Upper lobe of right lung (tissue), 1 donor: ENCODE measurements at places on chromosomes 4 and X.

DNA sequence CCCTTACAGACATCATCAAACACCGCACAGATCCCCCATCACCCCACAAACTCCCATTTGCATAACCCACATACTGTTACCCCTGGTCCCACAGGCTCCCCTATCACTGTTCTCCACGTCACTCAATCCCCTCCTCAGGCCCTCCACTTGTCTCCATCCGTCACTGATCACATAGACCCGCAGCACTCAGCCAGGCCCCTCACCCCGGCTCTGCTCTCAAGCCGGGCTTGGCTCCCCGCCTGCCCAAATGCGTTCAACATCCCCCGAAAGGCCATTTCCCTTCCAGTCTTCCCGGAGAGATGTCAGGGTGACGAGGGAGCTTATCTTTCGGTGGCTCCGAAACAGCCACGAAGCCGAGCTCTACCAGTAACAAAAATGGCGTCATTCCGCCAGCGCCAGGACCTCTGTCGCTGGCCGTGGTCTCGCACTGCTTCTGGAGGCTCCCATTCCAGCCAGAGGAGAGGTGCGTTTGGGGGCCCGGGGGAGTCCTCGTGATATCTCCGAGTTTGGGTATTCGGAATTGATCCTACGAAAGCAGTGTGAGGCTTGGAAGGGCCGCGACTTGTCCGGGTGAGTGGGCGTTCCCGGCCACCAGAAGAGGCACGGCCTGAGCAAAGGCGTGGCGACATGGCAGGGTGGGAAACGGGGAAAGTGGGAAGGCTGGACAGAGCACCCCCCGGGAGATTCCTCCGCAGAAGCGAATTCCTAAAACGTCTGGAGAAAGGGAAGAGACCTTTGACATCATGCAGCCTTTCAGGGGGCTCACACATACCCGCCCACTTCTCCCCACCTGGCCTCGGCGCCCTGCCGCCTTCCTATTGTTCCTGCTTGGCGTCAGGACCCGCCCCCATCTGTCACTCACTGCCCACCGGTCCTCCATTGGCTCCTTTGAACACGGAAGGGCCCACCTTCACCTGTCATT lies at the start of gene ZNF630:
TSS of gene ZNF630 (minus strand) at position 577 of the 922 bp plus-strand sequence. CDS start 4,754 bp downstream, outside the sequence.
- DNase-seq, result peak; percentile 87

DNA sequence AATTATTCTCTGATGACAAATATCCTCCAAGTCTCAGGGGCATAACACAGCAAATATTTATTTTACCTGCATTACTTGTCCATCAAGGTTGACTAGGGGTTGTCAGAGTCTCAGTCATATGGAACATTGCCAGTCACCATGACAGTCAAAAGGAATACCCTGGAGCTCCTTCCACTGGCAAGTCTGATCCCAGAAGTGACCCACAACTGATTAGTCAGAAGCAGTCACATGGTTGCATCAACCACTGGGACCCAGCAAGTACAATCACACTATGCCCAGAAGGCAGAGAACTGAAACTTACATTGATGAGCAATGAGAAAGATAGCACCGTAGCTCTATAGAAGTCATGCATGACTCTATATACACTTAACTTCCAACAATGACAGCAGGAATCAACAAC lies 41.9 kb upstream of the SOD3 start:
- no peak for DNase-seq

DNA sequence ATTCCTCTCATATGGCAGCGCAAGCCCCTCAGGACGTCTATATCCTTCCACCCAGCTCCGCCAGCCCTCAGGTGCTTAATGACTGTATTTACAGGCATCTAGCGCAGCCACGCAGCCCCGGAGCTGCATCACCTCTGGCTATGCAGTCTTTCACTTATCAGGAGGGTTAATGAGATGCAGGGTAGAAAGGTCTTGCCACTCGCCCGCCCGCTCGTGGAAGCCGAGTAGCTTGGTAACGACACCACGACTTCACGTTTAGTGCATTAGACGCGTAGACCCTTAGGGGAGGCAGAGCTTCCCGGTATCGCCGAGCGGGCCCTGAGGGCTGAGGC lies 1.5 kb upstream of the SLC16A2 start:
- no peak for DNase-seq

- DNase-seq, result peak; percentile 81
Measured at GRCh38 chr4:75015627-75016026, 82.7 kb downstream of the PARM1 start.

GRCh38 chrX:11741574-11741973 lies 16.5 kb upstream of the MSL3 start:
- DNase-seq, result no peak

DNA sequence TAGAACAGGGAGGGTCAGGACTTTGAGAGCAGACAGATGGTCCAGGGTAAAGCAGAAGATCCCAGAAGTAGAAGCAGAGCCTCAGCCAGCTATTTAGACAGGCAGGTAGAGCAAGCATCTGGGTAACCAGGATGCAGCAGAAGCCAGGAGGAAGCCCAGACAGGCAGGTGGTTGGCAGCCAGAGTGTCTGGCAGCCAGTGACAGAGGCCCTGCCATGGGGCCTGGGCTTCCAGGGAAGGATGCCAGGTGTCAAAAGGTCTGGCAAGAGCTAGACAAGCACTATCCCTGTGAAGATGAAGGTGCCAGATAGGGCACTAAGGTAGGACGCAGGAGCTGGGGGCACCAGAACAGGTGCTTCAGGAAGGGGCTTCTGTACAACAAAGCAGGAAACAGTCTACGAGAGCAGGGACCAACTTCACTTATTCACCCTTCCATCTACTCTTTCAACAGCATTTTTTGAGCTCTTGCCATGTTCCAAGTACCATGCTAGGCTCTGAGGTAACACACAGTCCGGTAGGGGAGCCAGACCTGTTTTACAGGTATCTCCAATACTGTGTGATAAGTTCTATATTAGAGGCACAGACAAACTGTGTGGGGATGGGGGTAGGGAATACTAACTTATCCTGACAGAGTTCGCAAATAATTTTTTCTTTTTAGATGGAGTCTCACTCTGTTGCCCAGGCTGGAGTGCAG lies 38.1 kb upstream of the GJB1 start:
- DNase-seq, result no peak

GRCh38 chr4:73919691-73920090 lies 50.5 kb downstream of the CXCL1 start:
- no peak for DNase-seq

- no peak for DNase-seq
Measured at GRCh38 chr4:85092943-85093342, 126.5 kb upstream of the WDFY3 start.

- no peak for DNase-seq
Measured at GRCh38 chr4:11297627-11298026, 131.1 kb downstream of the HS3ST1 start.

DNA sequence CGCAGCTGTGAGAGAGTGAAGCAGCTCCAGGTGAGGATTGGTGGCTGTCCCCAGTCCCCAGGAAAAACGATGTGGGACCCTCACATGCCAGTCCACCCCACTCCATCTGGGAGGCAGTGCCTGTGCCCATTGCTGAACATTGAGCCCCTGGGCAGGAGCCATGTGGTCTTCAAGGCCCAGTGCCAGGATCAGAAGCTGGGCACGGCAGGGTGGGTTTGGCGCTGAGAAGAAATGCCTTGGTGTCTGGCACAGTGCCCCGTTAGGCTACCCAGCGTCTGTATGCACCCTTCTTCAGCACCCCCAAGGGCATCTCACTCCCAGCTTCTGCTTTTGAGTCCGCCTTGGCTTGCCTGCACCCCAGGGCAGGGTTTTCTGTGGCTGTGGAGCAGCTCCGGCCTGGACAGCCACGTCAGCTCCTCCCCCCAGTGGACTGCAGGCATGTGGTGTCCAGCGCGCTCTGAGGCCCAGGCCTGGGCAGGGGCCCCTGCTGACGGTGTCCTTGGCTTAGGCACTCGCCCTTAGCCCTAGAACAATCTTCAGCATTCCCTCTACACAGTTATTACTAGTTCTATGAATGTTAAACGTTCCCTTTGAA lies 28.6 kb downstream of the RGS12 start:
- peak; percentile 64 for DNase-seq

- no peak for DNase-seq
Measured at GRCh38 chrX:84339507-84340364, 151.7 kb upstream of the RPS6KA6 start.

GRCh38 chr4:55675196-55675793 lies 39.2 kb upstream of the NMU start:
- DNase-seq, result no peak

DNA sequence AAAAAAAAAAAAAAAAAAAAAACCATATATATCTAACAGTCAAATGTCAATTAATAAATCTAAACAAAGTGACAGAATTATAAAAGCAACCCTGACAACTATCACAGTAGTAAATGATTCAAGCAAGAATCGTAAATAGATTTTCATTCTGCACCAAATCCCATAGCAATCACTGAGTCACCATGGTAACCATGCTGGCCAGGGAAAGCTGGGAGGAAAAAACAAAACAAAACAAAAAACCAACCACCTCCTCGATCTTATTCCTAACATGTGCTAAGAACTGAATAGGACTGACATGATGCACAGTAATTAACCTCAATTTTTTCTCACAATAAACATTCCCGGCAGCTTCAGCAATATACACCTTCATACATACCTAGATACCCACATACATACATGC lies 30.6 kb upstream of the RAB40A start:
- no peak for DNase-seq

DNA sequence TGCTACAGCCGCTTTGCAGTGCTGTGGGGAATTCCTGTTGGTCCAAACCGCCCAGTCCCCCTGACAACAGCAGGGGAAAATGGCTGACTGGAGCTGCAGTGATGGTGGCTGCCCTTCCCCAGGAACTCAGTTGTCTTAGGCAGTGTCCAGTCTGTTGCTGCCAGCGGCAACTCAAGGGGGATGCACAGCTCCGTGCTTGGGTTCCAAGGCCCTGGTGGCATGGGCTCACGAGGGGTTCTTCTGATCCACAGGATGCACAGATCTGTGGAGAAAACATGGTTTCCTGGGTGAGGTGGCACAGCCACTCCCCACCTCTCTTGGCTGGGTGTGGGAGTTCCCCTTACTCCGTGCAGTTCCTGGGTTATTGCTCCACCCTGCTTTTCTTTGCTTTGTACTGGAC lies 261.2 kb downstream of the TLL1 start:
- DNase-seq, result peak; percentile 26

GRCh38 chr4:120902925-120903324 lies 19.6 kb downstream of the PRDM5 start:
- DNase-seq, result no peak

GRCh38 chr4:133316909-133317308 lies 167.8 kb downstream of the PCDH10 start:
- no peak for DNase-seq

DNA sequence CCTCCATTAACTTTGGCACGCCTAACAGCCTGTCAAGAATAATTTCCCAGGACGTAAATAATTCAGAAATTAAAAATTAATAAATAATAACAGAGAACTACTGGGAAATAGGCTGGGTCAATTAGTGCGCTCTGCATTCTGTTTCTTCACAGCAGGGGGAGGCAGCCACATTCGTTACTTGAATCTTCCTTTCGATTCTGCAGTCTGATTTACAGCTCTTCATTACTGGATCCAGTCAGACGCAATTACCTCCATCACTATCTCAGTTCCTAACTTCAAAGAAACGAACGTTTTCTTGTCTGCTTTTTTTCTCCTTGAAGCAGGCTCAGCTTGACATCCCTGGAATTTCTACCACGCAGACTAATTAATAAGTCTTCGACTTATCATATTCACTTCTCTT lies 9.0 kb upstream of the RPL34 start:
- DNase-seq, result no peak

- no peak for DNase-seq
Measured at GRCh38 chr4:138592796-138593195, 350.6 kb upstream of the SLC7A11 start.

DNA sequence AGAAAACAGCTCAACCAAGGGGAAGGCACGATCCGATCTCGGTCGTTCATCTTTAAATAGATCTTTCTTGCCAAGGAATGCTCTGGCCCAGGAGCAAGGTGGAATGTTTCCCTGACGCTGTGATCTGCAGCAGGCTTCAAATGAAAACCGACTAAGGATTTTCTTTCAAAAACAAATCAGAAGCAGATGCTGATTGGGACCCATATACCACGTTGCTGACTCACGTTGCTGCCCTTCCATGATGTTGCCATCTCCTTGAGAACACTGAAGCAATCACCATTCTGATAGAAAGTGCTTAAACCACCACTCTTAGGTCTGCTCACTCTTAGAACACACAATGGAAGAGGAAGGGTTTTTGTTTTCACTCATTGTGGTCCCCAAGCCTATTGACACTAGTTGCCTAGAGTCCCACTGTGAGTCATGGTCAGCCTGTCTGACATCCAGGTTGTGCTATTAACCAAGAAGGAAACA lies 26.1 kb downstream of the LAMTOR3 start:
- DNase-seq, result no peak

DNA sequence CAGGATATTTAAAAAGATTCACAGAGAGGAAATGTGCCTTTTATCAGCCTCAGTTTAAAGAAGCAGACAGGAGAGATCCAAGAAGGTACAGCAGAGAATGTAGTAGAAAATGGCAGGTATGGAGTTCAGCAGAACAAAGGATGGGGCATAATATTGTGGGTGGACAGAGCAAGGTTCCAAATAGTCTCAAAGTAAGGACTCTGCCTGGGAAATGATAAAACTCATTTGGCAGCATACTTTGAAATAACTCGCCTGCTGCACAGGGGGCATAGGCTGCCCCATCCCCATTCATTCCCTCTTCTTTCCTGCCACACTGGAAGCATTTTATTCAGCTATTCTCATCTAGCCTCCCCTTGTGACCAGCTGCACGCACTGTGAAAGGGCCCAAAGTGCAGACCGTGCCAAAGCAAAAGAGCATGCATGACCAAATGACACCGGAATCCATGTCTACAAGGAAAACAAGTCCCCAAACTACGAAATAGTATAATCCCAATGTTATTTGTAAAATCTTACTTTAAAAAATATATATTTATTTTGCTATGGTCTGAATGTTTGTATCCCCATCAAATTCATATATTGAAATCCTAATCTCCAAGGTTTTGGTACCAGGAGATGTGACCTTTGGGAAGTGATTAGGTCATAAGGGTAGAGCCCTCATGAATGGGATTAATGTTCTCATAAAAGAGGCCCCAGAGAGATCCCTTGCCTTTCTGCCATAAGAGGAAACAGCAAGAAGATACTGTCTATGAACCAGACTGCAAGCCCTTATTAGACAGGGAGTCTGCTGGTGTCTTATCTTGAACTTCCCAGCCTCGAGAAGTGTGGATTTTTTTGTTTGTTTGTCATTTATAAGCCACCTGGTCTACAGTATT lies 77.4 kb upstream of the PRSS48 start:
- no peak for DNase-seq
